ENCODE measurements at places on chromosomes 16 and 17.

GRCh38 chr17:80236911-80237310 is 16.7 kb downstream of the SLC26A11 start:
- DNase-seq: no peak

- DNase-seq: no peak
Measured at GRCh38 chr17:21082001-21082436, 39.2 kb upstream of the USP22 start.

- DNase-seq: no peak
Measured at GRCh38 chr17:58334661-58335060, 6.1 kb upstream of the TSPOAP1 start.

GRCh38 chr17:38508570-38508950 is 80.3 kb downstream of the ARHGAP23 start:
- DNase-seq: no peak

DNA sequence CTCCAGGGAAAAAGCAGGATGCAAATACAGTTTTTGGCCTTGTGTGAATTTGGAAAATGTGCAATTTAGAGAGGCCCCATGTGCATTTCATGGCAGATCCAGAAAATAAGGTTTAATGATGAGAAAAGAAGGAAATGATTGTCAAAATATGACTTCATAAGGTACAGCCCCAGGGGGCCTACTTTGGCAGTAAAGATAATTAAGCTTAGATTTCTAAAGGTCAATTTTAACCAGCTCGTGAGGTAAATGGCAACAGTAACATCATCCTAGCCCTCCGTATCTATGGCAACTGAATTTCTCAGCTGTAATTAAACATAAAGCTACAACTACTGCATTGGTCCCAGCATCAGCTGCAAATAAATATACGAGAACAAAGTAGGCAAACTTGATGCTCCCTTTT is 30.0 kb upstream of the PRSS54 start:
- no peak for DNase-seq

DNA sequence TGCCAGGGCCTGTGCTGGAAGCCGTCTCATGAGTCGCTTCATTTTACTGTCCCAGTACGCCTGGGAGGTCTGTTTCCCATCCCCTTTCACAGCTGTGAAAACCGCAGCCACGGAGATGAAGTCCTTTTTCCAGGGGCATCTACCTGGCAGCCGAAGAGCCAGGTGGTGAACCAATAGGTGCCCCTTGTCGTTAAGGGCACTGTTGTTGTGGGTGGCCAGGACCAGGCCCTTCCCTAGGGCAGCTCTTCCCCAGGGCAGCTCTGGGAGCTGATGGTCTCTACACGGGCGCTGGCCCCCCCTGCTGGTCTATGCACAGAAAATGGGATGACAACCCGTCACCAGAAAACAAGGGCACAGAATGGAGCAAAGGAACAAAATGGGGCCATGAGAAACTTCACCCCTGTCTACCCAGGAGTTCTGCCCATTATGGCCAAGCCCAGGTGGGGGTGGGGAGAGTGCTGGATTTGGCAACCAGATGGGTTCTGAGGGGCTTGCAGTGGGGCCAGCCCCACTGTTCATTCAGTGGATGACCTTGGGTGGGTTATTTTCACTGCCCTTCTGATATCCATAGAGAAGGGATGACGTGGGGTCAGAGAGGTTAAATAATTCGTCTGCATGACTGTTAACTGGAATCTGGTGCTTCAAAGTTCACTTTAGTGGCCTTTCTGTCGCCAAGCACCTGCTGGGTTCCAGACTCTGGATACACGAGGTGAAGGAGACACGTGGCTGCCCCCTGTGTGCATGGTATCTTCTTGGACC is 11.5 kb downstream of the RMI2 start:
- DNase-seq: peak; percentile 29

GRCh38 chr16:85170066-85170491 is 57.8 kb upstream of the CIBAR2 start:
- DNase-seq: no peak

Data from stimulated activated CD8-positive, alpha-beta memory T cell treated with anti-CD3 and anti-CD28 coated beads, Interleukin-4, amount 100 ng/mL, for 4 hours (primary cell).